ENCODE measurements at places on chromosomes 2 and 18.

- DNase-seq = no peak
These were observed 45.7 kb downstream of the RRM2 start for GRCh38 chr2:10168221-10168620.

GRCh38 chr2:122868646-122869275, 1113.3 kb downstream of the TSN start:
- no peak for DNase-seq

DNA sequence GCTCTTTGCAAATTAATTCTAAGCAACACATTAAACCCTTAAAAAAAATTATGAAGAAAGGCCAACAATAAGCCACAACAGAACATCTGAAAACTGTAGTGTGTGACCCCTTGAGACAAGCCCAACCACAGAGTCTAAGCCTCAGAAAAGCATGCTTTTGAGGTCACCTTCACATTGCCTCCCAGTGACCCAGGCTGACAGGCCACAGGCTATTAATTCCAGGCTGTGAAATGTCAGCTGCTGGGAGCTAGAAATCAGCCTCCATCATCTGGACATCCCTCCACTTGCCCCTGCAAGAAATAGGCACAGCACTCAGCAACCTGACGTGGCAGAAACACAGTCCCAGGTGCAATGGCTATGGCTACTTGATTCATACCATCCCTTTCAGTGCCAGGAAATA, 179.4 kb upstream of the ZFP36L2 start:
- no peak for DNase-seq

GRCh38 chr2:205722283-205722918, 40.1 kb downstream of the NRP2 start:
- no peak for DNase-seq

DNA sequence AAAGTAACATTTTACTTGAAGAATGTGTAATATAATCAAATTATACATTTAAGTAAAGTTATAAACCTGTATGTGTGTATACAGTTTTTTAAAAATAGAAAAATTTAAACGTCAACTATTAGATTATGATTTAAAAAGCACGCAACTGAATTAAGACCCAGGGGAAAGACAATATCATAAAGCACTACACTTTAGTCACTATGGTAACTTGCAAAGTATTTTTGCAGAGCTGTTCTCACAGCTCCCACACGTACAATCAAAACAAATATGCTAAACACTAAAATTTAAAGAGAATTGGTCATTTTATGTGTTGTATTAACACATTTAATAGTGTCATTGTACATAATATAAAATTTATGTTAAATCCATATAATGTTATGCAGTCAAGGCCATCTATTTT, 59.7 kb downstream of the FTCDNL1 start:
- DNase-seq = no peak

DNA sequence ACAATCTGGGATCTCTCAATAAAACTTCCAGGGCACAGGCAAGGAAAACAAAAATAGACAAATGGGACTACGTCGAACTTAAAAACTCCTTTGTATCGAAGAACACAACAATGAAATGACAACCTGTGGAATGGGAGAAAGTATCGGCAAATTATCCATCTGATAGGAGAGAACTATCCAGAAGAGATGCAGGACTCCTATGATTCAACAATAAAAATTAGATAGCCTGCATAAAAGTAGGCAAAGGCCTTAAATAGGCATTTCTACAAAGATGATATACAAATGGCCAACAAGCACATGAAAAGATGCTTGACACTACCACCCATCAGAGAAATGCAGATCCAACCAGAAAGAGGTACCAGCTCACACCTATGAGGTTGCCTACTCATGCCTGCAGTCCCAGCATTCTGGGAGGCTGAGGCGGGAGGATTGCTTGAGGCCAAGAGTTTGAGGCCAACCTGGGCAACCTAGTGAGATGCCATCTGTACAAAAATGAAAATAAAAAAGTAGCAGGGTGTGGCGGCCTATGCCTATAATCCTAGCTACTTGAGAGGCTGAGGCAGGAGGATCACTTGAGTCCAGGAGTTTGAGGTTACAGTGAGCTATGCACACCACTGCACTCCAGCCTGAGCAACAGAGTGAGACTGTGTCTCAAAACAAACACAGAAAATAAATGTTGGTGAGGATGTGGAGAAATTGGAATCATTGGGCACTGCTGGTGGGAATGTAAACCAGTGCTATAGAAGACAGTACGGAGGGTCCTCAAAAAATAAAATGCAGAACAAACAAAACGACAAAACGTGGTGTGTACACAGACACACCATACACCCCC, 21.6 kb downstream of the TWIST2 start:
- peak; percentile 67 for DNase-seq

Measured in fibroblast of skin of left quadriceps (primary cell).